M059J (cell line): ENCODE measurements at places on chromosomes 5 and 9. TPM values are rescaled to one million over a fixed set of nuclear protein-coding genes. Genes with fewer than 3 reads are reported as not detected.

- DNase-seq = no peak
Measured at GRCh38 chr5:179606071-179606909, 17.2 kb downstream of the HNRNPH1 start.

DNA sequence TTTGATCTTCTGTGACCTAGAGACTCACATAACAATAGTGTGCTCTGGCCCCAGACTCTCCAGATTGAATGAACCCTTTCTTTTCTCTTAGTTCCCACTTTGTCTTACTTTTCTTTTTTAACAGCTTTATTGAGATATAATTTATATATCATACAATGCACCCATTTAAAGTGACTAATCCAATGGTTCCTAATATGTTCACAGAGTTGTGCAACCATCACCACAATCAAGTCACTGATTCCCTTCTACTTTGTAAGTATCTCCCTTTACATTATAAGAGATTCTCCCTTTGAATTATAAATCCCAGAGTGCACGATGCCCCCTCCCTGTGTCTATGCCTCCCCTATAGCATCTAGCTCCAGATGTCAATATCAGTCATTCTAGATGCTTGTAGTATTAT lies 172.4 kb downstream of the HINT1 start:
- DNase-seq = no peak

GRCh38 chr9:126734877-126735276 lies 70.0 kb upstream of the ZBTB43 start:
- no peak for DNase-seq

DNA sequence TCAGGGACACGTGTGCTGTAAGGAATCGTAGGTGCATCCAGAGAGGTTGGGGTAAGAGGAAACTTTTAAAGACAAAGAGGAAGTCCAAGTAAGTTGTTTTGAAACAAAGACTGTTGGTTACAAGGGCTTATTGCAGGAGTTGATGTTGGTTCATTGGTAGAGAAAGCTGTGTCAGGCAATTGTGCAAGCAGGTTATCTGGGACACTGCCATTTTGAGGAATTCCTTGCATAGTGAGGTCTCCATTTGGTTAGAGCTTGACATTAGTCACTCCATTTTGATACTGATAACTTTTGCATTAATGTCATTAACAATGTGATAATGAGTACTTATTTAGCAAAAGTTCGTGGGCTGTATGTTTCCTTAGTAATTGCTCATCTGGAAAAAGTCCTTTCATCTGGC lies 24.9 kb downstream of the CNOT6 start:
- DNase-seq = peak; percentile 21

Gene PCDHA4
- not detected in 2 replicates for total RNA-seq

Gene GRK6
- total RNA-seq = 20.2 and 37.3 TPM in 2 replicates
